CD4-positive, alpha-beta T cell treated with Interleukin-6 at 100 ng/mL for 8 hours (primary cell): ENCODE measurements at places on chromosomes 6 and 20.
A peak's percentile ranks its signal among the peaks of the same experiment; 100 is the strongest.

- DNase-seq, result no peak
Measured at GRCh38 chr6:152746172-152746553, 4.4 kb upstream of the VIP start.

- DNase-seq, result no peak
Measured at GRCh38 chr6:27451660-27452390, 21.1 kb downstream of the ZNF184 start.

- no peak for DNase-seq
Measured at GRCh38 chr6:48766349-48766748, 655.4 kb upstream of the PTCHD4 start.

- no peak for DNase-seq
Measured at GRCh38 chr6:65450451-65450850, 256.6 kb downstream of the EYS start.

GRCh38 chr6:111870051-111870741 is 3.1 kb downstream of the FYN start:
- DNase-seq, result no peak

DNA sequence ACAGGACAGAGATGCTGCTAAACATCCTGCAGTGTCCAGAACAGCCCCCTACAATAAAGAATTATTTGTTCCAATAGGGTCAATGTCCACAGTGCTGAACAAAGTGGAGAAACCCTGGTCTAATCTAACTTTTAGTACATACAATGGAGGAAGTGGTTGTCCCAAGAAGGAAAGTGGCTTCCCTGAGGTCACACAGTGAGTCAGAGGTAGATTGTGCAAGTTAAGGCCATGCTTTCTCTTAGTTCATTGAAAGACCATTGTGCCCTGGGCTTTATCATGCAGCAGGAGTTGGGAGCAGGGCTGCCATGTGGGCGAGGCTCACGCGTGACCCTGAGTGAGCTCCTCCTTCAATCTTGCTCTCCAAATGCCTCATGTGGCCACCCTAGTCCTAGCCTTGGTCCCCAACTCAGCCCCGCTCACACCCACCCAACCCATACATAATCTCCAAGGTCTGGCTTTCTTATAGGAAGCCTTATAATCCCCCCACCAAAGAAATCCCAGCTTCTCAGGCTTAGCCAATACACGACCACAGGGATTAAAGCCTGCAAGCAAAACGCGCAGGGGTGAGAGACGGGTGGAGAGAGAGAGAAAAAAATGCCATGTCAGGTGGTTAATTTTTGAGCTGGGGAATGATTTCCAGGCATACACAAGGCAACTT is 19.9 kb downstream of the SLC13A3 start:
- no peak for DNase-seq

DNA sequence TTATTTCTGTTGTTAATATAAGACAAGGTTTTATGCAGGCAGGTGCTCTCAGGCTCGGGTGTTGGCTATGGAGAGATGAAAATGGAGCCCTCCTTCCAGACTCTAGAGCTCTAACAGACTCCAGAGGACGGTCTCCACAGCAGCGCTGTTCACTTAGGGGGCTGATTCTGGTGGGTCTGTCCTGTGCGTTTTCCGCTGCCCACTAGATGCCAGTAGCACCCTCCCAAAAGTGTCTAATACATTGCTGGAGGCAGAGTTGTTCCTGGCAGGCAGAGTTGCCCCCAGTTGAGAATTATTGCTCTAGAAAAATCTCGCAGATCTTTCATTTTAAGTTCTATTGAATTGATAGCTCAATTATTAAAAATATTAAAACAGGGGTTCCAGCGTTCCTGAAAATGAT is 109.9 kb downstream of the MAP3K4 start:
- DNase-seq, result no peak

- DNase-seq, result no peak
Measured at GRCh38 chr20:62351469-62352401, 15.4 kb downstream of the LAMA5 start.

DNA sequence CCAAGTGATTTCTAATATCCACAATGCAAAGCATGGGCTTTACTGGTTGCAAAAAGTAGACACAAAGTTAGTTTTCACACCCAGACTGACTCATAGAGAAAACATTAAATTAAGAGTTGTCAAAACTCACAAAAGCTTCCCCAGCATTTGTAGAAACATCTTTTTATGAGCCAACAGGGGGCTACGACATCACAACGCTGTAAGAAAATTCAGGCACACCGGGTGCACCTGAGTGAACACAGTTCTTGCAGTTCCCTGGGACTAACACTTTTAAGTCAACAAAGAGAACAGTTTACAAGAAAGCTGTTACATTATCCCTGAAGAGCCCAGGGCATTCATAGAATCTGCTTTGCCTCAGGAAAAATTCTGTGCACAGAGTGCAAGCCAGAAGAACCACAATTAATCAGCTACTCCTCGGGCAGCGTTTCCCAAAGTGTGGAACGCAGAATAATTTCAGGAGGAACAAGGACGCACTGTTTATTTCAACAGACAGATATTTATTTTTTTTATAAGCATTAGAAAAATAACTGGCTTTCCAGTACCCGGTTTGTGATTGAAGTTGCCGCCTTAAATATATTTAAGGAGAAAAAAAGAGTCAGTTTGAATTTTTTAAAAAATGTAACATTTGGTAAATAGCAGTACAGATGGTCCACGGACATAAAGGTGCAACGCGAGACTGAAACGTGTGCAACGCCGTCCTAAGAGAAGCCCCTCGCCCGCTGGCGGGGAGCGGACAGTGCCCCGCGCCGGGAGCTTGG is 1.2 kb downstream of the NCOA5 start:
- DNase-seq, result no peak

DNA sequence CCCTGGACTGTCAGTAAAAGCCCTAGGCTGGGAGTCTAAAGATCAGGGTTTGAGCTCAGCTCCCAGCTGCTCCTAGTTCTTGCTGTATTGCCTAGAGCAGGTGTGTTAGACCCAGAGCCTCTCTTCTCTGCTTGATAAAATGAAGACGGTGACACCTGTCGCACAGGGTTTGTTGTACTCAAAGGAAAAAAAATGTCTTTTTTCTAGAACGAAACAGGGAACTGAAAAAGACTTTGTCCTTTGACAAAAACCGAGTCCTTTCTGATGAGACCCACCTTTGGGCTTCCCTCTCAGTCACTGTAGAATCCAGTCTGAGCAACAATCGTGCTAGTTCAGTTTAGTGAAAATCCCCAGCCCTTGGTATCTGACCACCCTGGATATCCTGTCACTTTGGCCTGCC is 102.1 kb upstream of the LAMP5 start:
- DNase-seq, result no peak

DNA sequence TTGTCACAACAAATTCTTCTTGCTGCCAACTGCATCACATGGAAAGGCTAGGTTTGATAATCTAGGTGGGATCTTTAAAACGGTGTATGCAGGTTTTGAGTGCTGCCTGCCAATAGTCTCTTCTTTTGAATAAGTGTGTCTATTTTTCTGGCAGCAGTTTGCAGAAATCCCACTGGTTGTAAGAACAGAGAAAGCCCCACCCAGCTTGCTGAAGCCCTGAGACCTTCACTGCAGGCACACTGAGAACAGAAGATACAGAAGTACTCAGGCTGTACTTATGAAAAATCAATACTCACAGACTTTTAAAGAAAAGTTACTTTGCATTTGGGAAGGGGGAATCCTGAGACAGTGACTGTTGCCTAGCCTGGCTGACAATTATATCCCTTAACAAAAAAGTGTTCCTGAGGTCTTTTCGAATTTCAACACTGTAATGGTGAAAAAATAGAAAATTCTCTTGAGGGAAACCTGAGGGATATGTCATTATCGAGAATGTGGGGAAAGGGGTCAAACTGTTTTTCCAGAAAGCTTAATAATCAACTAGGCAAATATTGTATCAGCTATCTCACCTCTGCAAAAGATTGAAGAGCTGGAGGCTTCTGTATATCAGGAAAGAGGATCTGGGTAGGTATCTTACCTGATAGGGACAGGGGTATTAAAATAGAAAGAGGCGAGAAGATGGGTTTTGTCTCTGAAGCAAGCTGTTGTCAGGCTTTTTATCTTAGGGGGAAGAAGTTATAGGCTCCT is 199.9 kb downstream of the LRFN2 start:
- peak; percentile 9 for DNase-seq

- DNase-seq, result no peak
Measured at GRCh38 chr20:15911581-15911980, 661.7 kb downstream of the KIF16B start.

DNA sequence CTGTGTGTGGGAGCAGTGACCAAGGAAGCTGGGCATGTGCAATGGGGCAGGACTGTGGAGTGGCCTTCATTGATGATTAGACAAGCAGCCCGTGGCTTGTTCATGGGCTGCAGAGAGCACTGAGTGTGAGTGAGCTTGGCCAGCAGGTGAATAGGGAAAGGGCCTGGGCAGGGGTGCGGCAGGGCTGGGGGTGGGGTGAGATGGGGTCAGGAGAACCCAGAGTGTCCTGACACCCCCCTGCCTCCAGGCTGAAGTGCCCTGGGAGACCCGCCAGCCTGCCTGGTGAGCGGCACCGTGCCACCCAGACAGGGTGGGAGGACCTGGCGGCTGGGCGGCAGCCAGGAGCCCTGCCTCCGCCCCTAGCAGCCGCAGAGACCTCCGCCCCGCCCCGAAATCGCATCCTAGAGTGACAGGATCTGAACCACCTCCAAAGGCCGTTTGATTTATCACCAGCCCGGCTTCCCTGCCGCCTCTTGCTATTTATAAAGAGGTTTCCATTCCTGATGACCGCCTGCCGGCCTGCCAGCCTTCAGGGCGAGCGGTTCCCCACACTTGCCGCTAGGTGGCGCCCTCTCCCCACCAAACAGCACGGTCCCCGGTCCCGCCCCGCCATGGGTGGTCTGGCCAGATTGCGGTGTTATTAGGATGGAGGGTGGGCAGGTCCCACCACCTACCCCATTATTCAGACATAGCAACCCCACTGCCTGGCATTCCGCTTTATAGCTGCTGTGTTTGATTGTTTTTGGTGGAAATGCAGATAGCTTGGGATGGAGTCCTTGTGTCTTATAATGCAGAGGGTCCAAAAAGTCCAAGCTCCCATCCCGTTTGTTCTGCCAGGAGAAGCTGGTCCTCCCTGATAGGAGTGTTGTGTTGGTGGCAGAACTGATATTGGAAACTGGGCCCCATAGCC is 3.5 kb downstream of the MYLK2 start:
- DNase-seq, result peak; percentile 68

- DNase-seq, result no peak
Measured at GRCh38 chr6:160428069-160428430, 79.9 kb downstream of the SLC22A3 start.

DNA sequence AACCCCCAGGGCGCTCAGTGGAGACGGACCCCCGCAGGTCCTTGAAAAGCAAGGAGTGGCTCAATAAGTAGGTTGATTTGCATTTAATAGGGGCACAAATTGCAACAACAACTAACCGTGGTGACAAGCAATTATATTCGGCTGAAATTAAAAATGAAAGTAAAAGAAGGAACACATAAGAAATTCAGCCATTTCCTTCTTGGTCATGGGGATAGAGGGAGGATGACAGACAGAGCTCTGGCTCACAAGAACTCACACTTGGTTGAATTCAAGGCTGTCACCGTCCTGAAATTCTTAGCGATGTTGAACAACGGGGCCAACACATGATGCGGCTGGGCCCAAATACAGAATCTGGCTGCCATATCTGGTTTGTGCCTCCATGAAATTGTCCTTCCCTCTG is 129.0 kb downstream of the EDN3 start:
- DNase-seq, result no peak

- DNase-seq, result no peak
Measured at GRCh38 chr20:47821481-47822100, 36.3 kb upstream of the SULF2 start.

DNA sequence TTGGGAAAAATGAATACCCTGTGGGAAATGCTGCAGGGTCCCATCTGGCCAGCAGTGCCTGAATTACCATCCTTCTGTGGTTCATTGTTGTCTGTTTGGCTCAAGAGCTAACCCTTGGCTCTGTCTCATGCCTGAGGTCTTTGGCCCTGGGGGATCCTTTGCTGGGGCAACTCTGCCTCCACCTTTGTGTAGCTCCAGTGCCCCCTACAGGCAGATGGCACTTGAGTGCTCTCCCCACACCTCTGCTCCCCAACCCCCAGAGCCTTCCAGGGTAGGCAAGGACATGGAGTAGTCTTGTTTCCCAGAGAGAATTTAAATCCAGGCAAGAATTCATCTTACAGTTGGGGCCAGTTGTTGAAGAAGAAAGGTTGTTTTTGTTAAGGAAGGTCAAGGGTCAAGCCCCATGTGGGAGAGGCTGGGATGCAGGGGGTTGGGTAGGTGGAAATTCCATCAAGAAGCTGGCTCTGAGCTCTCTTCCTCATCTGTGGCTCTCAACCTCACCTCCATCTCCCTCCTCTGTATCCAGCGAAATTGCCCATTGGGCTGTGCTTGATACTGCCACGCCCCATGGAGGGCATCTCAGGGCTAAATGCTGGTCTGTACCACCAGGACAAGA is 44.2 kb downstream of the ZNF831 start:
- DNase-seq, result peak; percentile 81

GRCh38 chr6:1577146-1577680 is 32.5 kb upstream of the FOXC1 start:
- DNase-seq, result no peak

DNA sequence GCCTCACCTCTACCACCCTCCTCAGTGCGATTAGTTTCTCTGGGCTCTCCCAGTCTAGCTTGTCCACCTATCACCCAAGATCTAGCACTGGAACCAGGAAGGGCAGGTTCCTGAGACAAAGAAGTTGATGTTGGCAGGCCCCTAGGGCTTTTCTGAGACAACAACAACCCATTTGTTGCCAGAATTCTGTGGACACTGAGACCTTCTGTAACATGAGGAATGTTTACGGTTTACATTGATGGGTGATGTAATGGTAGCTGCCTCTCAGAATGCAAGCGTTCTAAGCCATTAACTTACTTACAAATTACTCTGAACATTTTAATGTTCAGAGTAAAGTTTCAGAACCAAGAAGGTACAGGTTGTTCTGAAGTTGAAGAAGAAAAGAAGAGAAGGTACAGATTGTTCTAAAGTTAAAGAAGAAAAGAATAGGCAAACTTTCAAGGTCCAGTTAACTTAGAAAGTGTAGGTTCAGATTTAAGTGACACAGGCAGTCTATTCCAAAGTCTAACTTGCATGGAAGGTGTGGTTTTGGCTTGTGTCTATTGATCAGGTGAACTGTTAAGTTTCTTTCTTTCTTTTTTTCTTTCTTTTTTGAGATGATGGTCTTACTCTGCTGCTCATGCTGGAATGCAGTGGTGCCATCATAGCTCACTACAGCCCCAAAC is 3.7 kb upstream of the MED23 start:
- DNase-seq, result no peak

DNA sequence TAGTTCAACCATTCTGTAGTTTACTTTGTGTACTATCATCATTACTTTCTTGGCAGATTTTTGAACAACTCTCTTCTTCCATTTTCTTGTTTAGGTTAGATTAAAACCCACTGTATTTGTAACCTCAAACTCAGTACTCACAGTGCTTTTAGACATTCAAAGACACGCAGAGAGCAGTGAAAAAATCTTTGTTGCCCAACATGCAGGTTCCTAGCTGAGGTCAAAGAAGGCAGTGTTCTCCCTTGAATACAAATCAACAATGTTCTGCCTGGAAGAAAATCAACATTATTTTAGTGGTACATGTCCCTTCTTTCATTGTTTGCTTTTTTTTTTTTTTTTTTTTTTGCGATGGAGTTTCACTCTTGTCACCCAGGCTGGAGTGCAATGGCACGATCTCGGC is 11.2 kb downstream of the CYB5R4 start:
- DNase-seq, result no peak
